ENCODE measurements at places on chromosomes 1 and 21.

GRCh38 chr1:232586679-232587078, 43.3 kb downstream of the SIPA1L2 start:
- DNase-seq = no peak

DNA sequence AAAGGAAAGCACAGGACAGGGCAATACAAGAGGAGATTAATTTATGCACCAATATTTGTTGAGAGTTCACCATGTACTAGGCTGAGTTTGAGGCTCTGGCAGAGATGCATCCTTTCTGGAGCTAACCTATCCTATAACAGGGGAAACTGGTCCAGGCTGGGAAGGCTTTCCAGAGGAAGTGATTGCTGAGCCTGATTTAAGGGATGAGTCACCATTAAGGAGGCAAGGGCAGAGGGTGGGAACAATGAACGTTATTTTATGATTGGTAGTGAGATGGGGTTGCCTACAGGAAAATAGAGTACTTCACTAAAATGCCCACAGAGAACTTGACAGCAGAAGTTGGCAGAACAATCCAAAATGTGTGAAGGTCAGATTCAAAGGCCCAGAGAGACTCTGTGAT, 141.4 kb downstream of the PLPP3 start:
- DNase-seq = no peak

DNA sequence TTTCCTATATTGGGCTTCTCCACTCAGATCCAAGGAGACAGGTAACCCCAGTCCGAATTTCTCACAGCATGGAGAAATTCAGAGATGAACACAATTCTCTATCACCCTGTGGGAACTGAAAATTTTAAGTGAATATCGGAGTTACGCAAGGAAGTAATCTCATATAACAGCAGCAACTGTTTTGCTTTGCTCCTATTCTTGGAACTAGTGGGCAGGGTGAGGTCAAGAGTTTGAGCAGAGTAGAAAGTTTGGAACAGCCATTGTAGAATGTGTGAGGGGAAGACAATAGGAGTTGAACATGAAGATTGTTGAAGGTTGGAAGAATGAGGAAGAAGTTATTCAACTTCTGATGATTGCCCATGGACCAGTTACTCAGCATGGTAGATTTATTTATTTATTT, 24.3 kb upstream of the SLC35D1 start:
- DNase-seq = no peak

GRCh38 chr1:227893300-227893948, 54.3 kb downstream of the WNT9A start:
- DNase-seq = no peak

DNA sequence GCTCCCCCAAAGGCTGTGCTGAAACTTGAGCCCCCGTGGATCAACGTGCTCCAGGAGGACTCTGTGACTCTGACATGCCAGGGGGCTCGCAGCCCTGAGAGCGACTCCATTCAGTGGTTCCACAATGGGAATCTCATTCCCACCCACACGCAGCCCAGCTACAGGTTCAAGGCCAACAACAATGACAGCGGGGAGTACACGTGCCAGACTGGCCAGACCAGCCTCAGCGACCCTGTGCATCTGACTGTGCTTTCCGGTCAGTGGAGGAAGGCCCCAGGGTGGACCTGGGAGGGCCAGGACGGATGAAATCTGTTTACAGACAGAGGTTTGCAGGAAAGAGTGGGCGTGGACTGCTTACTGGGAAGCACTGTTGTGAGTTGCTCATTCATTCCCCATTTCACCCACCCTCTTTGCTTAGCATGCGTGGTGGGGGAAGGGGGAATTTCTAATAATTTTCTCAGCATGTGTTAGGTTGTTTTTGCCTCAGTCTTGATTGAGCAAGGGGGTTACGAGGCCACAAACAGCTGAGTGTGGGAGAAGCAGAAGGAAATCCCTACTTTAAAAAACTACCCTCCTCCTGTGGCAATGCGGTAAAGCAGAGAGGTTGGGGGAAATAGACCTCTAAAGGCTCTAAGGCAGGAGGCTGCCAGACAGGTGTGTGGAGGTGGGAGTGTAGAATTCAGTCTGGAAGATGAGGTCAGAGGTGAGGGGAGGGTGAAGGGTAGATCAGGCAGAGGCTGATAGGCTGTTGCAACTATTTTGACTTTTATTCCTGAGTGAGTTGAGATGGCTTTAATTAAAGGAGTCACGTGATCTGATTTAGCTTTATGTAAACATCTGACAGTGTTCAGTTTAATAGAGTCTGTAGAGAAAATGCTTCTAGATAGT, 1.3 kb downstream of the FCGR2A start:
- no peak for DNase-seq

GRCh38 chr1:112359961-112360767, 35.9 kb upstream of the CTTNBP2NL start:
- no peak for DNase-seq

DNA sequence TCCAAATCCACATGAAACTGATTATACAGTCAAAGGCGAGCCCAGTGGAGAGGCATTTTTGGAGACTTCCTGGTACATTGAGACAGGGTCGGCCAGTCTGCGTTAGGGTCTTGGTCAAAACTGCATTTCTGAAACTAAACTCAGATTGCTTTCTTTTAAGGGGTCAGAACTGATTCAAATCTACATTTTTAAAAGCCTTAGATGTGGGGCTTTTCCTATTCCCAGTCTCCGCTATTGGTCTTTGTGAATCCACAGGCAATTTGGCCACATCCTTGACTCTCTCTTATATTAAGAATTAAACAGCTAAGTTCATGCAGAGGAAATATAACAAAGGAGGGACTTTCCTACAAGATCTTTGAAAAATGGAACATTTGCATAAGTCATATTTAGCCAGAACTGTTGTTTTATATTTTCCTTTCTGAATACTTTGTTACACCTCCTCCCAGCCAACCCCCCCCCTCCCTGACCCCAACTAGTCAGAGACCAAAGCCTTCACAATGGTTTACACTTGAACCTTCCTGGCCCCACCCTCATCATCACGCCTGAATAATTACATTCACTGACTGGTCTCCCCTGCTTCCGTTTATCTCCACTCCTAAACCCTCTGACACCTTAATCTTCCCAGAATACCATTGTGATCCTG, 30.9 kb downstream of the SELL start:
- DNase-seq = no peak

DNA sequence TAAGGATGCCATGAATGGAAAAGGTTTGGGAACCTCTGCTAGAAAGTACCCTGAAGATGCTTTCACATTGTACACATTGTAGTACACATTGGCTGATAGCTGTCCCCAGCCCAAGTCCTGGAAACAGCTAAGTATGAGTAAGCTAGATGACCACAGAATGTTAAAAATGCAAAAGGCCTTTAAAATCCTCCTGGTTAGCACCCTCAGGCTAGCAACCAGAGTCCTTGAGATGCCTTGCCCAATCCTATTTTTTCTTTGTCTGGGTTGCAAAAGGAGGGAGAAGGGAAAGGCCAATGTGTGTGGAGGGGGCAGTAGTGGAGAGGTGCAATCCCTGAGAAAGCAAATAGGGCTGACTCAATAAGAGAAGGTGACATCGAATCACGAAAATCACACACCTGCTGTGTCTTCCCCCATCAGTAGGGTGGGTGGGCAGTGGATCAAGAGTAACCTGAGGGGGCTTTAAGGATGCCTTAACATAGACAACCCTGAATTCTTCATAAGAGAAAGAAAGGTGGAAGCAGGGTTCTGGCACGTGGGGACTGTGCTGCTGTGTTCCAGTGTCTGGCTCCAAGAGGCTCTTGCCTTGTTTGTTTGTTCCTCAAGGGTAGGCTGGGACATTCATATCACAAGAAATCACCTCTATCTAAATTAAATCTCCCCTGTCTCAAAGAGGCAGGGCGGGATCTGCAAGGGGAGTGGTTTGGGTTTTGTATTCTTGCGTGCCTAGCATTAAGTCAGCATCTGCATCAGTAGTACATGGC, 266.2 kb upstream of the PLXNA2 start:
- DNase-seq = no peak

DNA sequence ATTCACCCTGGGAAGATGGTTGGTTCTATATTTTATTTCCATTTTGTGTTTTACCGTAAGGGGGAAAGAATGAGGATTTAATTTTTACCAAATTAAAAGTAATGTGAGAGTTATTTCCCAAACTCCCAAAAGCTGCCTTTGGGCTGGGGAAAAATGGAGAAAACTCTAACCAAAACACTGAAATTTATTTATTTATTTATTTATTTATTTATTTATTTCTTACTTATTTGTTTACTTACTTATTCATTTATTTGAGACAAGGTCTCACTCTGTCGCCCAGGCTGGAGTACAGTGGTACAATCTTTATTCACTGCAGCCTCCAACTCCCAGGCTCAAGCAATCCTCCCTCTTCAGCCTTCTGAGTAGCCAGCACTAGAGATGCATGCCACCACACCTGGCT, 38.0 kb upstream of the ZBTB18 start:
- DNase-seq = no peak

DNA sequence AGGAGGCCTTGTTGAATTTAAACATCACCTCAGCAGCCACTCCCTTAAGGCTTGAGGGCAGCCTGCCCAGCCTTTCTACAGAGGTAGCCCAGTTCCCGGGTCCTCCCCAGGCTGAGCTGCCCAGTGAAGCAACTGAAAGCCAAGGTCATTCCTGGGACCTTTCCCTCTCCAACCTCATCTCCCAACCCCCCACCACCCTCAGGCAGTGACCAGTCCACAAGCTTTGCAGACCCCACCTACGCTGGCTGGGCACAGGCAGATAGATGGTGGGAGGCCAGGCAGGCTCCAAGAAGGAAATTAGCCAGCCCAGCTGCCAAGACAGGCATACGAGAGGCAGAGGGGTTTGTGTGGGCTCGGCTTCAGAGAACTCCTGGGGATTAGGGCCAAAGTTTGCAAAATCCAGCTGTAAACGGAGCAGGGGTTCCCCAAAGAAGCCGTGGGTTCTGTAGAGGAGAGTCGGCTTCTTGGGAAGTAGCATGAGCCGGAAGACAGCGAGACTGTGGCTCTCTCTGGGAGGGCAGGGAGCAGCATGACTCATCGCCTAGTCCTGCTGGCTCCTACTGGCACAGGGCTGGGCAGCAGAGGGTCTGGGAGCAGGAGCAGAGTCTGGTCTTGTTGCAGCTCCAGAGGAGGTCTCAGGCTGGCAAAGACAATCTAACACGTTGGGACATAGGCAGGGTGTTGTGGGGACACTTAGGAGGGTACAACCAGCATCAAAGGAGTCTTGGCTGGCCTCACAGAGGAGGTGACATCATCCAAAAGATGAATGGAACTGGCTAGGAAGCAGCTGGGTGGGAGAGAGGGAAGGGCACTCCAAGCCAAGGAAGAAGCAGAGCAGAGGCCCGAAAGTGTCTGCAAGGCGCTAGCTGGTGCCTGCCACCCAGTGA, 2.8 kb upstream of the ZC3H12A start:
- DNase-seq = no peak

DNA sequence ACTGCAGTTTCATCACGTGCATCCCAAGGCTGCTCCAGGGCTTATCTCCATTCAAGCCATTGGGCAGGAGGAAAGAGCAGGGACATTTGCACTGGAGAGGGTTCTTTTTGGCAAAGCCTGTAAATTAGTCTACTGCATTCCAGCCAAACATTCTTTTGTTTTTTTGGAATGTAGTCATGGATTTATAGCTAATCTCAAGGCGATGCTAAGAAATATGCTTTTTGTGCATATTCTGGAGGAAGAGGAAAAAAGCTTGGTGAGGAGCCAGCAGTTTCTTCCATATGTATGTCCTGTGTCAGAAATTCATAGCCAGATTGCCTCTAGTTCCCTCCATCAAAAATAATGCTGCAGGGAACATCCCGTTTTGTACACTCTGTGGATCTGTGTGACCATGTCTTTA, 221.4 kb downstream of the BACH1 start:
- DNase-seq = no peak

GRCh38 chr1:147245586-147246021, 3.1 kb downstream of the CHD1L start:
- no peak for DNase-seq

DNA sequence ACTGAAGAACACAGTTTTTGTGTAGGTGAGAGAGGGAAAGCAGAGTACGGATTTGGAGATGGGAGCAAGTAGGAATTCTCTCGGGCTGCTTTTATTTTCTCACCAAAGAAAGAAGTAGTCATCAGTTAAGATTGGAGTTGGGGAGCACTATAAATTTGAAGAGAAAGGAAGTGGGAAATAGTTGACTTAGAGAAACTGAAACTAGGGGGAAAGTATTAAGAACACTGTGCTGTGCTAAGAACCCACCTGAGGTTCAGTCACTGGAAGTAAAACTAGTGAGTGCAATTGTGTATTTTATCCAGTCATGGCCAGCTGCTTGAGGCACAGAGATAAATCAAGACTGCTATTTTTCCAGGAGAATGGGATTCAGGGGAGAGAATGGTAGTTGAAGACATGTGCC, 37.4 kb downstream of the CLCC1 start:
- no peak for DNase-seq

DNA sequence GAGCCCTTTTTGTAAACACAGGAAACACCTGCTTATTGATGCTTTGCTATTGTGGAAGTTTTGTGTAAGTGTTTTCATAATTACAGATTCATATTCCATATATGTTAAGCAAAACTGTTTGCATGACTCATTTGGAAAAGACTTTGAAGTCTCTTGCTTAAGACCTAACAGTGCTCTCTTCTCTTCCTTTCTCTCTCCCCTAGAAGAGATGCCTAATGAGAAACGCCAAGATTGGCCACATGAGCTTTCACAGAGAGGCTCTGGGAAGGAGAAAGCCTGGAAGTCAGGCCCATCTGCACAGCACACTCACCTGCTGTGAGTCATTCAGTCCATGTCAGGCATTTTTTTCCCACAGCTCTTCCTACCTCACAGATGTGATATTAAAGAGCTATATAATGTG, 101.6 kb upstream of the PALMD start:
- no peak for DNase-seq

DNA sequence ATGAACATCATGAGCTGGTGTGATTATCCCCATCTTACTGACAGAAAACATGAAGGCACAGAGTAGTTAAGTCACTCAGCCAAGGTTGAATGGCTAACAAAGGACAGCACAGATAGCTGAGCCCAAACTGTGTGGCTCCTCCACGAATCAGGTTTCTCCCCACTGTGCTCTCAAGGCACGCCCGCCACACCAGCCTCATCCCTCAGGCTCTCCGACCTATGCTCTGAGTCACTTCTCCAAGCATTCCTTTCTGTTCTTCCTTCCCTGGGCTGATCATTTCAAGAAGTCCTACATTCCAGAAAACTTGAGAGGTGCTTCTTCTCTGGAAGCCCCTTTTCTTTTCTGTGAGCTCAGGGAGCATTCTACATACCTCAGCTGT, 25.3 kb upstream of the SDC3 start:
- no peak for DNase-seq
